ENCODE measurements at places on chromosomes 7 and 10.

DNA sequence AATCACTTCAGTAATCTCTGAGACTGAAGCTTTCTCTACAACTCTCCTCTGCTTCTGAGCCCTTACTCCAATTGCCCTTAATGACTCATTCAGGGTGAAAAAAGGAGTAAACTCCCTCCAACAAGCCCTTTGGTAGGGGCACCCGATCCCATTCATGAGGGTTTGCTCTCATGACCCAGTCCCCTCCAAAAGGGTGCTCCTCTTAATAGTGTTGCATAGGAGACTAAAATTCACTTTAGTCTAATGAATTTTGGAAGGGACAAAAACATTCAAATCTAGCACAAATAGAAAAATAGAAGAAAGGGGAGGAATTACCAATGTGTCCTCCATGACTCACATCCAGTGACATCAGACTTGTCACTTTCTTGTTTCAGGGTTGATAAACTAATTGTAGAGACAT is 66.2 kb upstream of the CCNY start:
- no peak for DNase-seq

DNA sequence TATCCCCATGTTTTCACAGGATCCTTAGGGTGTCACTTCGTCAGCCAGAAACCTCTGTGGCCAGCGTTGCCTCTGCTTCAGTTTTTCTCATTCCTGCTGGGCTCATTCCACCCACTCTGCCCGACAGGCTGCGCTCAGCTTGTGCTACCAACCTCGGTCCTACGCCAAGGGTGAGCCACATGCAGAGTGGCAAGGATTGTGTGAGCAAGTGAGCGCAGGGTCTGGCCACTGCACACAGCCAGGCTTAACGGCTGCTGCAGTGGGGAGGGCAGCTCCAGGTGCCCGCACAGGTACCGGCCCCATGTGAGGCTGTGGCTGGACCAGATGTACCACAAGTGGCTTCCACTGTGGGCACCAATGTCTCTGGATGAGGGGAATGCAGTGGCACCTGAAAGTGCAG is 329.2 kb downstream of the AUTS2 start:
- DNase-seq = no peak

- no peak for DNase-seq
Observed at GRCh38 chr10:71889388-71889987, 38.4 kb upstream of the PSAP start.

DNA sequence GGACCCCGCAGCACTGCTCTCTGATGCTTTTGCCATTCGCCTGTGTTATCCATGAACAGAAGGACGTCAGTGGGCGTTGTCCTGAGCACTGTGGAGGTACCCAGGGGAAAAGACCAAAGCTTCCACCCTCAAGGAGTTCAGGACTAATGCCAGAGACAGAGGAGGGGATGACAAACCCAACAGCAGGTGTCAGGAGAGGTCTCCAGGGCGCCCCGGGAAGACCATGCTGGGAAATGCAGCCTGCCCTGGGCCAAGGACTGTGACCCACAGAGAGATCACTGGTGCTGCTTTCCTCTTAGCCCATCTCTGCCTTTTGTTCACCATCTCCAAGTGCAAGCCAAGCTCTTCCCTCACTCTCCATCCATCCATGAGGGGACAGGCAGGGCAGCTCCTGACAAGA is 166.8 kb upstream of the PFKP start:
- DNase-seq = no peak

DNA sequence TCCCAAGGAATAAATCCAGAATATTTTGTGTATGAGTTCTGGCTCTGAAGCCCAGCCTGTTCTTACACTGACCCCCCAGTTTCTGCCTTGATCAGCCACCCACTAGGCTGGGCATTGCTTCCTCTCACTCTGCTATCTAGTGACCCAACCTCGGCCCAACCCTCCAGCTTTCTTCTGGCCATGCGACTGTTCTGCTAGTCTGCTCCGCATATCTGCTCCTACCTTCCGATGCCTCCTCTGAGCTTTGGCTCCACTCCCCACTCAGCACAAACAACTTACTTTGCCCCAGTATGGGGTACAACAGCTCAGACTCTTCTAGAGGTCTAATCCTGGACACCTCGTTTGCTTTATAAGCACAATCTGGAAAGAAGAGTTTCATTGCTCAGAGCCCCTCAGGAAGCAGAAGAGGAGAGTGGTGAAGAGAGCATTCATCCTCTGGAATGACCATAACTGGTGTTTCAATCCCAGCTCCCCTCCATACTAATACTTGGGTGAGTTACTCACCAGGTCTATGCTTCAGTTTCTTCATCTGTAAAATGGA is 99.6 kb downstream of the NPSR1 start:
- no peak for DNase-seq

DNA sequence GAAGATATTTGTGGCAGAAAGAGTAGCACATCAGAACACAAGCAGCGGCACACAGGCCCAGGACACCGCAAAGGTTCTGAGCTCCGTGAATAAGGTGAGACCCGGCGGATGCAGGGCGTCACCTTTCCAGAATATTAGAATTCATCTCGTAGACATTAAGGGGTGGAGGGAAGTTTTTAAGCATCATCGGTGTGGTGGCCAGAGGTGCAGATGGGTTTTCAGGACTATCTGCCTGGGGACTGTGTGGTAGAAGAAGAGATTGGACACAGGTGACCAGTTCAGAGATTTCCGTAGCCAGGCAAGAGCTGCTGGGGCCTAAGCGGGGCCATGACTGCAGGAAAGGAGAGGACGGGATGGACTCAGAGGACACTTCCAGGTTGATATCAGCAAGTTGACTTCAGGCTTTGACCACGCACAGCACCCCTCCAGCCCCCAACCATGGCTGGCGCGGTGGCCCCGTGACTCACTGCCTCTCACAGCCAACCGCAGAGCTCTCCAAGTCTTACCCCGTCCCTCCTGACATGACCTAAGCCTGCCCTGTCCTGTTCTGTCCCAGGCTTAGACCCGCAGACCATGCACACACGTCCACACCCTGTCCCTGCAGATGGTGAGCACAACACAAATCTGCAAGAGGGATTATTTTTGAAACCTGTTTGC is 97.2 kb downstream of the OAT start:
- DNase-seq = no peak

DNA sequence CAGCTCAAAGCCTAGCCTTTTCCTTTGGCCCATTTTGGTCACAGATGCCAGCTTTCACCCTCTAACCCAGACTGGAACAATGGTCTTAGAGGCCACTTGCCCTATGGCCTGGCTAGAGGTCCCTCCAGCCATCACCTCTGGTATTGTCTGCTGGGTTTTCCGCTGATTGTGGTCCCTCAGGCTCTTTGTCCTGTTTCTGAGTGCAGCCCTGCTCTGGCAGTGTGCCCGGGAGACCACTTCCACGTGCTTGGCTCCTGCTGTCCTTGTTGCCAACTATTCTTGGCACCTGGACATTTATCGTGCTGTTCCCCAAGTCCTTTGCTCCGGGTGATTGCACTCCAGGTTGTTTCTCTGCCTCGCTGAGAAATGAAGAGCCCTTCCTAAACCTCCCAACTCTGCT is 53.3 kb upstream of the FAM180A start:
- no peak for DNase-seq

- DNase-seq = no peak
Observed at GRCh38 chr7:136064627-136065237, 87.6 kb upstream of the MTPN start.

DNA sequence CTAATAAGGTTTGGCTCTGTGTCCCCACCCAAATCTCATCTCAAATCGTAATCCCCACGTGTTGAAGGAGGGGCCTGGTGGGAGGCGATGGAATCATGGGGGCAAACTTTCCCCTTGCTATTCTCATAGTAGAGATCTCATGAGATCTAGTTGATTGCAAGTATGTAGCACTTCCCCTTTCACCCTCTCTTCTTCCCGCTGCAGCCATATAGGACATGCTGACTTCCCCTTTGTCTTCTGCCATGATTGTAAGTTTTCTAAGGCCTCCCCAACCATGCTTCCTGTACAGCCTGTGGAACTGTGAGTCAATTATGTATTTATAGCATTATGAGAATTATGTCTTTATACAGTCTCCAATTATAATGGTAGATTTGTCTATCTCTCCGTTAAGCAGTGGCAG is 594.5 kb downstream of the ACTR3B start:
- no peak for DNase-seq

DNA sequence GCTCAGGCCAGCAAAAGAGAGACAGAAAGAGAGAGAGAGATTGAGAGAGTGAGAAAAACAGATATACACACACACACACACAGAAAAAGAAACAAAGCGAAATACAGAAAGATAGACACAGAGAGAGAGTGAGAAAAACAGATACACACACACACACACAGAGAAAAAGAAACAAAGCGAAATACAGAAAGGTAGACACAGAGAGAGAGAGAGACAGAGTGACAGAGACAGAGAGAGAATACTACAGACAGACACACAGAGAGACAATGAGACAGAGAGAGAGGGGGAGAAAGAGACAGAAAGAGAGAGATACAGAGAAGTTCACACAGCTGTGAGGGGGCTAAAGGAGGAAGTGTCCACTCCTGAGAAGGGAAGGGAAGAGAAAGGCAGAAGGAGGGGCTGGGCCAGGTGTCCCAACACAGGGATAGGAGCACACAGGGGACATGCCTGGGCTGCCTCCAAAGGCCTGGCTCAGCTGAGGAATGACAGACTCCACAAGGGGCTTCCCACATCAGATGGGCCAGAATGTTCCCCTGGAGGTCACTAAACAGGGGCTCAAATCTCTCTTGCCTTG is 4.3 kb downstream of the GCK start:
- no peak for DNase-seq

DNA sequence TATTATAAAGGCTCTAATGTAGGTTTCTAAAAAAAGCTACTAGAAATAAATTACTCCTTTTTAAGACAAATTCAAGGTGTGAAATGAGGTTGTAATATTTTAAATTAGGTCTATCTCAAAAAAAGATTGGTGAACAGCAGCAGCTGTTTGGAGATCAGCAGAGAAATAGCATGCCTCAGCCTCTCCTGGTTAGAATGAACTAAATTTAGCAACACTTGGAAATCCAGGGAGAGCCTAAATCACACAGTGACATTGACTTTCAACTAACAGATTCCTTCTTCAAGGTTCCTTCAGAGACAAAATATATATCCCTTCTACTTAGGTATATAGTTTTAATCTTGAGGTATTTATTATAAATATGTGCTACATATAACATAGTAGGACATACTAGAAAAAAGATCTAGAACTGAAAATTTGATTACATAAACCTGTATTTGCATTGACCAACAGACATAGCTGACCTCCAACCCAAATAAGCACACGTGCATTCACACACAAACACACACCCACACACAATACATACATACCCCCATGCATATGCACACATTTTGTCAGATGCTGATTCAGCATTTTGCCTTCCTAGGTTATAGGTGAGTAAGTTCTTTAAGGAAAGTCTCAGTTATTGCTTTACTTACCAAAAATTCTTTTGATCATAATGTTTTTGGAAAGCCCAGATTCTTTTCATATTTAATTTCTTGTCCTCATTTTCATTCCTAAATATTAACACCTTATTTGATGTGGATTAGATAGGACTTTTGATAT is 47.3 kb downstream of the DGKB start:
- DNase-seq = no peak

- no peak for DNase-seq
Observed at GRCh38 chr10:17387861-17388503, 66.4 kb downstream of the ST8SIA6 start.

DNA sequence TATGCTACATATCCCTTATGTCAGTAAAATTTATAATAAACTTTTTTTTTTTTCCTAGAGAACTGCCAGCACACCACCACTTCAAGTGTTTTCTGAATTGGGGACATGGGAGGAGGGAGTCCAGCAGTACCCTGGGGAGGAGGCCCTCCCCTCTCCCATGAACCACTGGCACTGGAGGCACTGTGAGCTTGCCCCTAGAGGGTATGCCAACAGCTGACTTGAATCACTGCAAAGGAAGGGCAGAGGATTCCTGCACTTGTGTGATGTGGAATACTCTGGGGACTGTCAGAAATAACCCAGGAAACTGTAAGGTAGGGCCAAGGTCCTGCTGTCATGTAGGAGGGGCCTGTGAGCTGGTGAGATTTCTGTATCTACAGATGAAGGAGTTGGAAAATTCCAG is 8.5 kb upstream of the ARMS2 start:
- DNase-seq = no peak

- no peak for DNase-seq
Observed at GRCh38 chr7:13037216-13037615, 349.8 kb downstream of the ARL4A start.

- DNase-seq = no peak
Observed at GRCh38 chr7:131103997-131104396, 223.7 kb upstream of the MKLN1 start.

GRCh38 chr10:59181668-59182067 is 5.2 kb downstream of the PHYHIPL start:
- DNase-seq = no peak

DNA sequence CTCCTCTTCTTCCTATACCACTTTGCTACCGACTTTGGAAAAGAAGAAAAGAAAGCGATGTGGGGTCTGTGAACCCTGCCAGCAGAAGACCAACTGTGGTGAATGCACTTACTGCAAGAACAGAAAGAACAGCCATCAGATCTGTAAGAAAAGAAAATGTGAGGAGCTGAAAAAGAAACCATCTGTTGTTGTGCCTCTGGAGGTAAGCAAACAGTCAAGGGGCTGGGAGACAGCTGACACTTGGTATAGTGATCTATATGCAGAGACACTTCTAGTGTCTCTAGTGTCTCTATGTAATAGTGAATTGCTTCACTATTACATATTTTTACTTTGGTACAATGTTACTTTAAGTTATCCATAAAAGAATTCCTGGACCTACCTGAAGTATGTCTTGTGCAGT is 13.9 kb downstream of the TET1 start:
- DNase-seq = no peak

DNA sequence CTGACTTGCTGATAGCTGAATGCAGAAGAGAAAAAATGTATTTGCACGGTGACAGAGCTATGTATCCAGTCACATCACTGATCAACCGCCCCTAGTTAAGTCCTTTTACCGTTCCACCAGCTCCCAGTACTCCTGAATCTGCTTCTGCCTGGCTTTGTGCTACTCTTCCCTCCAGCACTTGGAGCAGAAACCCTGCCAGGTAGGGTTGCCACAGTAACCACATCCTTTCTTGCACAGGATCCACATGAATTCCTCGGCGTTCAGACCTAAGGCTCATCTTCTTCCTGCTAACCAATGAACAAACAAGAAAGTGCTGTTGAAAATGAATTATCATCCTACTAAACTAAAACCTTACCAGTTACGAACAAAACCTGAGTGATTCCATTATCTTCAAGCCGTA is 52.0 kb upstream of the KCTD7 start:
- no peak for DNase-seq

DNA sequence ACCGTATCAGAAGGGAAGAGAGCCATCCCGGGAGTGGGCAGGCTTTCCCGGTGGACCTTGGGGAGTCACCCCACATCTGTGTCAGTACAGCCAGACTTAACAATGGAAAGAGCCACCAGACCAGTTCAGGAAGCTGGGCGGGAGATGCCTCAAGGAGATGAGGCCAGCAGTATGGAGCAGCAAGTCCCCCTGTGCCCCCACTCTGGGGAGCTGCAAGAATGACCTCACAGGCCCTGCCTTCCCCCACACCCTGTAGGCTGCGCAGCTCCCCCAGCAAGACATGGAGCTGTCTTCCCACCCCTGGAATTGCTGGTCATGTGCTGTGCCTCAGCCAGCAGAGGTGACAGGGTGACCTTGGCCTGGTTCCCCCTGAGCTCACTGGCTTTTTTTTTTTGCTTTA is 76.8 kb upstream of the INSIG1 start:
- no peak for DNase-seq

GRCh38 chr7:95296456-95296855 is 27.9 kb downstream of the PON1 start:
- DNase-seq = no peak

GRCh38 chr7:55502124-55502857 is 70.0 kb downstream of the VOPP1 start:
- DNase-seq = no peak

Measured in stimulated activated naive B cell treated with anti-CD40 and anti-IgM and Interleukin-4, amounts not matched to agents 10 μg/mL and 1 μg/mL and 100 μg/mL, for 72 hours (primary cell).